Activated CD4-positive, alpha-beta T cell treated with anti-CD3 and anti-CD28 coated beads, Interleukin-2, Interleukin-6, amounts not matched to agents 100 ng/mL and 50 ng/mL, durations not matched to agents 16 hours and 8 hours (primary cell): ENCODE measurements at places on chromosomes 1 and 21.

DNA sequence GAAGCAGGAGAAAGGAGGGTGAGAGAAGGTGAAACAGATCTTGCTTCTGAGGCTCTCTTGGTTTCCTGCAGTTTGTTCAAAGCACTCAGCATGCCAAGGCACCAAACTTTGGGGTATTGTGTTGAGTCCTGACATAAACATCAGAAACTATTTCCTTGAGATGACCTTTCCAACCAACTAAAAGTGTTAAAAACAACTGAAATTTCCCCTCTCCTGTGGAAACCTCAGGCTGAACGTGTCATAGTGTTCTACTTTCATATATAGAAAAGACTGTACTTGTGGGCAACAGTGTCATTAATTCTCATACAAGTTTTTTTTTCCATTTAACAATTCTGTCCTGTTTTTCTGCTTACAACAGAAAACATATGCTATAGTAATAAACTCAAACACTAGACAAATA is 6.3 kb upstream of the LYST start:
- peak; percentile 62 for DNase-seq

GRCh38 chr1:224175617-224176016 is 7.4 kb upstream of the DEGS1 start:
- no peak for DNase-seq

DNA sequence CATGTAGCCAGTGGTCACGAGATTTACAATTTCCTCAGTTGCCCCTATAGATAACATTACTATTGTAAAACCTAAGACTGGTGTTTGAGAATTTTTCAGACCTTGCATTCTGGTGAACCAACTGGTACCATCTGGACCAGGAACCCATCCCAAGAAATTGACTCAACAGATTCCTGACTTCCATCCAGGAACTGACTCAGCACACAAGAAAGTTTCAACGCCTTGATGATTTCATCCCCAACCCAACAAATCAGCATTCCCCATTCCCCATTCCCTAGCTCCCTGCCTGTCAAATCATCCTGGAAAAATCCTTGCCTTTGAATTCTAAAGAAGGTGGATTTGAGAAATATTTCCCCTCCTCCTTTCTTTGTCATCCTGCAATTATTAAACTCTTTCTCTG is 529.8 kb upstream of the PRMT6 start:
- DNase-seq = no peak

GRCh38 chr1:11214698-11215380 is 25.7 kb downstream of the ANGPTL7 start:
- DNase-seq = no peak

DNA sequence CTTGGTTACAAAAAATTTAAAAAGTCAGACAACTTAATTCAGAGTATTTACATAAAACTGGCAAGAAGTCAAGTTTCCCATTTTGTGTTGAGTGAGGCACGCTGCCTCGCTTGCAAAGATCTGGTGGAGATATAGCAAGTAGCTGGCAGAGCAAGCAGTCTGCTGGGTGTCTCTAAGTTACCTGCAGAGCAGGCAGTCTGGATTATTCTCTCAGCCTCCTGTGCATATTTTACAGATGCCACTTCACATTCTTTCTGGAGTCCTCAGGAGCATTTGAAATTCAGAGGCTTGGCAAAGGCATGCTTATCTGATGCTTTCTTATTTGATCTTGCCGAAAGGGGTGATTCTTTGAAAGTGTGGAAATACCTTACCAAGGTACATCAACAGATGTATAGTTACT is 640.4 kb upstream of the ADGRL4 start:
- DNase-seq = no peak

DNA sequence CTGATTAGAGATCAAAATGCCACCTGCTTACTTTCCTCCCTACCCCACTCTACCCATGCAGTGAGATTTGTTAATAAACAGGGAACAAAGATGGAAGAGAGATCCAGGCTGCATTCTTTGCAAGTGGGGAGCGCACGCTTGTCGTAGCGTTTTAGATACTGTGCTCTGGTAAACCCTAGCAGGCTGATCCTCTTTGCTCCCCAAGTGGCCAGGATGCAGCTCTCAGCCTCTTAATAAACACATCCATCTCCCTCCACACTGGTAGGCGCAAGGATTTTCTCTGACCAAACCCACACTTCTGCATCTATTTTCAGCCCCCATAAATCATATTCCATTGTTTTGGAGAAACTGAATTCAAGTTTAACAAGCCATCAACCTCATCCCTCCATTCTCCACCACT is 2.9 kb downstream of the PGBD5 start:
- no peak for DNase-seq

- DNase-seq = no peak
Measured at GRCh38 chr1:201881617-201882016, 7.1 kb upstream of the SHISA4 start.

GRCh38 chr1:212754680-212755079 is 36.9 kb downstream of the NSL1 start:
- peak; percentile 34 for DNase-seq

- DNase-seq = no peak
Measured at GRCh38 chr1:21703318-21703963, 34.3 kb upstream of the RAP1GAP start.

DNA sequence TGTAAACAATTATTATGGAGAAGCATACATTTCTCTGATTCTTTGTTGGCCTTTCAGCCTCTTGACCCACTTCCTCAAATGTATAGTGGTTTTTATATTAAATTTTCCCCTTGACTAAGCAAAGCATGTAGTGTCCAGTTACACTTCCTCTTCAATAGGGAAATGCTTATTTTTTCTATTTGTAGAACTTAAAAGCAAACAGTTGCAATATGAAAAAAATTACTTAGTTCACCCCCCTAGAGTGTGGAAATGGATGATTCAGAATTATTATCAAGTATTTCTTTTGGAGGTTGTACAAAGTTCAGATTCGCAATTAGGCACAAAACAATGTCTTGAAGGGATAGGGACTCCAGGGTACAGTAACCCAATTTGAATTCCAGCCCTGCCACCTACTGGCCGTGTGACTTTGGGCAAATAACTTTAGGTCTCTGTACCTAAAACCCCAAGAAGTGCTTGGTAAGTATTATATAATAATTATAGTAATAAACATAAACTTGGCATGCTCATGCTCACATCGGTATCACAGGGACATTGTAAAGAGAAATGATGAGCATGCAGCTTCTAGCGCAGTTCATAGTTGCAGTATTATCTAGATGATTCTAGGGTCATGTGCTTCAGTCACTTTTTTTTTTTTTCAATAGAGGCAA is 28.6 kb upstream of the IFNGR2 start:
- DNase-seq = peak; percentile 61

- DNase-seq = no peak
Measured at GRCh38 chr1:93453911-93454310, 6.0 kb downstream of the FNBP1L start.

- DNase-seq = no peak
Measured at GRCh38 chr1:211639475-211640300, 35.7 kb downstream of the NEK2 start.

GRCh38 chr1:94012708-94013366 is 103.6 kb upstream of the GCLM start:
- no peak for DNase-seq

GRCh38 chr1:156493154-156493631 is 7.4 kb downstream of the MEF2D start:
- DNase-seq = no peak

DNA sequence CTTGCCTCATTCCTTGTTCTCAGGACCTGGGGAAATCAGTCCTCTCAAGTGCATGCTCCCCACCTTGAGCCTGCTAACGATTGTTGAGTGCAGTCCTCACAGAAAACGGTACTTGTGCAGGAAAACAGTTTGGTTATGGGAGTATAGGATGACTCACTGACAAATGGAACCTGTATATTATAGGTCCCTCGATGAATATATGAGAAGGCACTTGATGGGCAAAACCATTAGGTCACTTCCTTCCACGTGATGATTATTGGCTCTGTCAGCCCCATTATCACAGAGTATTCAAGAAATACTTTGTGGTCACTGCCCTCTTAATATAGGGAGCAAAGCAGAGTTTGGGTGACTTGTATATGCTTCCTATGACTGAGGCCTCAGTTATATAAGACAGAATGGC is 6.2 kb downstream of the CCDC17 start:
- no peak for DNase-seq

GRCh38 chr1:228009828-228010775 is 3.3 kb downstream of the WNT3A start:
- DNase-seq = no peak

DNA sequence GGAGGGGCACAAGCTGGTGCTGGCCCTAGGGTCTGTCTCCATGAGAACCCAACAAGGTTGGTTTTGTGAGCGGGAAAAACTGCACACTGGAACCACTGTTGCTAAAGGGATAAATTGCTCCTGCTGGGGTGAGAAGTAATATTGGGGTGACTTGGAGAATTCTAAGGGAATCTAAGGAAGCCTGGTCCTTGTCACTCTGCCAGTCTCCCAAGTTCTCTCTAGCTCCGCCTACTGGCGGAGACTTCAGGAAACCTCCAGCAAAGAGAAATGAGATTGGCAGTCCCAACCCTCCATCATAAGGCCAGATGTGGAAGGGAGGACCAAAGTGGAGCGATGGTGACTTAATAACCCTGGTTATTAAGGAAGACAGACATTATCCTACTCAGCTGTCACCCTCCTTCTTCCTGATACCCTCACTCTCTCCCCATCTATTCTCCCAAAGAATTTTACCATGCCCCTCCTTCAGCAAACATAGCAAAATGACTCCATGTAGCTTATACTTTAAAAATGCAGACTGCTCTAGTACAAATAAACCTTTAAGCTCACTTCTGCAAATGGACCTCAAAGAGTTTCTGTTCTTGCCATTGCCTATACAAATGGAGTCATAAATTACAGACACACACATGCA is 2.7 kb downstream of the LCE1F start:
- peak; percentile 13 for DNase-seq

- DNase-seq = no peak
Measured at GRCh38 chr1:225816643-225817538, 7.0 kb downstream of the EPHX1 start.

DNA sequence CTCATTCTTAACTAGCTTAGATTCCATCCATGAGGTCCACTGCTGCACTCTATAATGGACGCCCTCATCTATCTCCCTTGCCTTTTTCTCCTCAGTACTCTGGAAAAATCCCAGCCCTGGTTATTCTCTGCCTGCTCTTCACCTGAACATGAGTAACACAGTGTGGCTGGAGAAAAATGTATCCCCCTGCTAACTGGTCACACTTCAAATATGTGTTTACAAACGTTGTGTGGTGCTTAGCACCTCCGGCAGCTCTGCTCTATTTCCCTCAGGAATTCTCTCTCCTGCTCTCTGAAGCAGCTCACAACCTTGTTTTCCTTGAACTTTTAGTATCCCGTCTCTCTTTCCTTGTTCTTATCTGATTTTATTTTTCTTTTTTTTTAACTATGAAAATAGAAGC is 4.1 kb downstream of the SCCPDH start:
- DNase-seq = no peak

GRCh38 chr1:117389284-117389683 is 22.0 kb downstream of the MAN1A2 start:
- no peak for DNase-seq

DNA sequence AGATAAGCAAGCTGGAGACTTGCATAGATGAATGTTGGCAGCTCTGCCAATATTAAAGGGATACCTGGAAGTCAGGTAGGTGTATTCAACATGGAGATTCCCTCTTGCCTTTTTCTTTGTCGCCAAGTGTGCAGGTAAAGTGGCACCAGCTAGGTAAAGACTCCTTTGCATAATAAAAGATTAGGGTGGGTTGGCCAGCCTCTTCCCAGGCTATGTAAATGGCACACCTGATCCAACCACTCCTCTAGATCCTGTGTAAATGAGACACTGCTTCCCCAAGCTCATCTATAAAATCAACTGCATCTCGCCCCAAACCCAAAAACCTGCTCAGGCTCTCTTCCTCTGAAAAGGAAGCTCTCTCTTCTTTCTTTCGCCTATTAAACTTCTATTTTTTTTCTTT is 100.8 kb upstream of the DSCAM start:
- DNase-seq = no peak

DNA sequence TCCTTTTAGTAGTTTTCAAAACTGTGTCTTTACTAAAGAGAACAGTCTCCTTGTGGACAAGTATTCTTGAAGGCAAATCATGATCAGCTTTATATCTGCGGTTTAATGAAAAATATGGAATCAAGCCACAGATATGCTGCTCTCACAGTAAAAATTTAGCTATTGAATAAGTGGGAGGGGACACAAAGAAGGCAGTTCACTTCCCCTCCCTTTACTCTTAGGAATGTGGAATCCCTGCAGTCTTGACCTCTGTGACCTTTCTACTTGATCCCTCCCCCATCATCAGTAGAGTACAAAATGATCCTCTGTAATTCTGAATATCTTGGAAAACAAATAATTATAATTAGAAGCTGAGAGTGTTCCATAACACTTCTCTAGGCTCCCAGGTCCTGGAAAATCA is 136.7 kb upstream of the HOOK1 start:
- no peak for DNase-seq

GRCh38 chr1:247291833-247292561 is 36.1 kb downstream of the VN1R5 start:
- DNase-seq = no peak

DNA sequence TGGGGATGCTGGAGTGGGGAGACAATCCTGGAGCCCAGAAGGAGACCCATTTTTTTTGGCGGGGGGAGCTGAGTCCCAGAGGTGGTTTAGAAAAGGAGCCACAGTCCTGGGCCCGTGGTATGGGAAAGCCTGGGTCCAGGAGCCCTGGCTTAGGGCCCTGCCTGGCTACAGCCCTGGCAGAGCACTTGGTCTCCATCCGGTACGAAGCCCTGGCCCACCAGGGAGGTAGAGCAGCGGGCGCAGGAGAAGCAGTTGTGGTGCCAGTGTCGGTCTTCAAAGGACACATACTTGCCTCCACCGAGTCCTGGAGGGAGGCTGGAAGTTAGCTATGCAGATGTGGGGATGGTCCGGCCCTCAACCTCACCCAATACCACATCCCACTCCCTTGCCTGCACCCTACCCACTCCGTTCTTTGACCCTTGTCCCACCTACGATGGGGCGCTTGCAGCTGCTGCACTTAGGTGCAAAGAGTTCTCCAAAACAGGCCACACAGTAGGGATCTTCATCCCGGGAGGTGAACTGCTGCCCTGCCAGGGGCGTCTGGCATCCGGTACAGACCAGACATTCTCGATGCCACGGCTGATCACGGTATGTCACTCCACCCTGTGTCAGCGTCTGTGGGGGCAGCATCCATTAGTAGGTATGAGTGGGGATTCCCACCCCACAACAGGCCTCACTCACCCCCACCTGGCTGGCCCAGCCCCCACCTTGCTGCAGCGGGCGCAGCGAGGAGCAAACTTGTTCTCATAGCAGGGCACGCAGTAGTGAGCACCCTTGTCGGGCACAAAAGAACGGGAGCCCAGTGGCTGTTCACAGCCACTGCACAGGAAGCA is 7.7 kb upstream of the SF3A3 start:
- no peak for DNase-seq

DNA sequence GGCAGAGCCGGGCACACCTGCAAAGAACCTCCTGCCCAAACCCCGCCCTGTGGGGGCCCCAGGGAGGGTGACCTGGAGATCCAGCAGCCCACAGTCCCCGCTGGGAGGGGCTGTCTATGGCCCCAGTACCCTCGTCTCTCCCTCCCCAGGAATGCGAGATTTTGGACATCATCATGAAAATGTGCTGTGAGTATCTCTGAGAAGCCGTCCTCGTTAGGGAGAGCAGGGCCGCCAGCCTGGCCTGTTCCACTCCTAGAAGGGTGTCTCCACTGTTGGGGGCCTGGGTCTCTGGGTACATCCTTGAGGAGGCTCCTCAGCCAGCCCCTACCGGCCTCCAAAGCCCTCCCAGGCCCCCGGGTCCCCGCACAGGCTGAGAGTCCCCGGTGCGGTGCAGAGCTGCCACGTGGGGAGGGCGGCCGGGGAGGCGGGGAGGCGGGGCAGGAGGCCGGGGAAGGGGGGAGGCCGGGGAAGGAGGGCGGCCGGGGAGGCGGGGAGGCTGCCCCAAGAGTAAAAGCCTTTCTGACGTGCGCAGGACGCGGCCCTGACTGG is 18.7 kb downstream of the COL6A1 start:
- no peak for DNase-seq
